ENCODE measurements at places on chromosomes 3 and 15.

DNA sequence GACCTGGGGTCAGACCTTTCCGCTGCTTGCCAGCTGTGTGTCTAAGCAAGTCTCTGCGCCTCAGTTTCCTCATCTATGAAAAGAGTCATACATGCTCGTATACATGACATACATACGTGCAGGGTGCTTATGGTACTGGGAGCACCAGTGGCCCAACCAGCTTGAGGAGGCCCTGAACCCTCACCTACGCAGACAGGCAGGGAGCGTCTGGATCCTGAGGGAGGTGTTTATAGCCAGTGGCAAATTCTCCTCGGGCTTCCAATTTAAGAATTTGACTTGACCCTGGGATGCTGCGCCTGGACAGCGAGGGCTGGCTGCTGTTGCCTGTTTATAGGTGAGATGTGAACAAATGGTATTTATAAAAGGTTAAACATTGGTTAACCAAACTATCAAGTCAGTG lies 17.7 kb upstream of the FGD5 start:
- DNase-seq = no peak

- no peak for DNase-seq
Observed at GRCh38 chr15:59216911-59217310, 10.3 kb downstream of the LDHAL6B start.

DNA sequence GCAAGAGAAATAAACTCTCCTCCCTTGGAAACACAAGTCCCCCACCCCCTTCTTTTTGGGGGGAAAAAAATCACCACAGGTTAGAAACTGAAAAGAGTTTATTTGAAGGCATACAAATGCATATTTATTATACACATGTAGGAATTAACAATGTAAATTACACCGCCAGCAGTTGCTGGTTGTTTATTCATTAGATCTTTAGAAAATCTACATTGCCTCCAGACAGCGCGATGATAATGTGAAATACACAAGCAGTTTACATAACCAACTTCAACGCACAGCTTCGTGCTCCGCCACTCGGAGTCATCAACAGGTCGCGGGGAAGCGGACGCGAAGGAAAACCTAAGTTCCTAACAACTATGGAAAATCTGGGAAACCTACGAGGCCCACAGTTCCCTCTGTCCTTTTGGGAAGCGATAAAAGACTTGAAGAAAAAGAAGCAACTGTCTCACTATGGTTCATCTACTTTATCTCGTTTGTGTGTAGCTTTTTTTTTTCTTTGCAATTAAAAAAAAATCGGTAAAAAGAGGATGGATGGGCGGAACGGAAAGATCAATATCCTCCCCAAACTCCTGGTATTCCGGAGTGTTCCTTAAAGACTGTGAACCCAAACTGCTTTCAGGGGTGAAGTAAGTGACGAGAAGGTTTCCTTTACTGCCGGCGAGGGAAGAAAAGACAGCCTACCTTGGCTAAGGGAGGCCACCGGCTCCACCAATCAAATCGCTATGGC lies 8.4 kb upstream of the FOXB1 start:
- DNase-seq = no peak

GRCh38 chr3:24389108-24390090 lies 105.3 kb downstream of the THRB start:
- no peak for DNase-seq

- no peak for DNase-seq
Observed at GRCh38 chr3:128446821-128447220, 19.9 kb downstream of the DNAJB8 start.

DNA sequence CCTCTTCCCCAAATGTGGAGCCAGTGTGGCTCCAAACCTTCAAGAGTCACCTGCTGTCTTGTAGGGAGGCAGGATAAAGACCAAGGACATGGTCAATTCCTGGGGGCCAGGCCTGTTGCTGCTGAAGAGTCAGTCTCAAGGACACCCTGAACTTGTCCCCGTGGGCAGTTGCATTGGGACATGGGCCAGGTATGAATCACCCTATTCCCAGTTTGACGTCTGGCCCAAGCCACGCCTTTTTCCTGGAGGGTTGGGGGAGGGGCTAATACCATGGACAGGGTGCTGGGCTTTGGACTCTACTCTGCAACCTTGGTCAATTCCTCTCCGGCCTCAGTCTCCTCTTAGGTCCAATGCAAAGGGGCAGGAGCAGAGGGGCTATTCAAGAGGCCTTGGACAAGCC lies 10.4 kb downstream of the ATP2B2 start:
- DNase-seq = no peak

DNA sequence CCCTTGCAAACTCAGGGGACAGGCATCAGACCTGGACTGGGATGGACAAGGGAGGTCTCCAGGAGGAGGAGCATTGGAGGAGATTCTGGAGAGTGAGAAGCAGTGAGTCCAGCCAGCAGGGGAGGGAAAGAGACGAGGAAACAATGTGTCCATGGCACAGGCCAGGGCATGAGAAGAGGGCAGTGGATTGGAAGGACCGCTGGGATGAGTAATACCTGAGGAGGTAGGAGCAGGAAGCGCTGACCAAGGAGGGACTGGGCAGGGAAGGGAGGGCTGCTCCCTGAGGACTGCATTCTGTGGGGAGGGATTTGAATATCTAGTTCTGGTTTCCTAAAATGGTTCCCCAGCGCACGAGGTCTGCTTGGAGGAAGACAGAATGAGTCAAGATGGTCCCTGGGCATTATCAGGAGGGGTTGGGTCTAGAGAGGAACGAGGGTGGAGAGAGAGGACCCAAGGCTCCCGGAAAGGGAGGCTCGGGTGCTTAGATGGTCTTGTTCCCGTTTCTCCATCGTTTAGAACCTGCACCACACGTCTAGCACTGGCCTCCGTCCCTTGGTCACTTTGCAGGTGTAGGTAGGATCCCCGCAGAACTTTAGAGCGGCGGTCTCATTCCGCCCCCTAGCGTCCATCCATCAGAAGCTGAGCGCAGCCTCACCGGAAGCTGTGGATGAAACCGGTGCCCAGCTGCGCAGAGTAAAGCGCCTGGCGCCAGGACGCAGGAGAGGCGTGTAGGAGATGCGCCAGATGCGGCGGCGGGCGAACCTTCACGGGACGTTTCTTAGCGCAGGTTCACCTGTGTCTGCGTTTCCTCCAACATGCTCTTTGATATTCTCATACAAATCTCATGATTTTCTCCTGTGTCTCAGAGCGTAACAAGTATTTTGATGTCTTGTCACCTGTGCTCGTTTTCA lies 190.7 kb upstream of the NDN start:
- DNase-seq = no peak

- peak; percentile 87 for DNase-seq
Observed at GRCh38 chr3:15164340-15164739, 41.7 kb upstream of the CAPN7 start.

GRCh38 chr3:111012388-111013248 lies 59.0 kb upstream of the NECTIN3 start:
- DNase-seq = no peak

- no peak for DNase-seq
Observed at GRCh38 chr15:48396020-48396419, 64.8 kb downstream of the DUT start.

DNA sequence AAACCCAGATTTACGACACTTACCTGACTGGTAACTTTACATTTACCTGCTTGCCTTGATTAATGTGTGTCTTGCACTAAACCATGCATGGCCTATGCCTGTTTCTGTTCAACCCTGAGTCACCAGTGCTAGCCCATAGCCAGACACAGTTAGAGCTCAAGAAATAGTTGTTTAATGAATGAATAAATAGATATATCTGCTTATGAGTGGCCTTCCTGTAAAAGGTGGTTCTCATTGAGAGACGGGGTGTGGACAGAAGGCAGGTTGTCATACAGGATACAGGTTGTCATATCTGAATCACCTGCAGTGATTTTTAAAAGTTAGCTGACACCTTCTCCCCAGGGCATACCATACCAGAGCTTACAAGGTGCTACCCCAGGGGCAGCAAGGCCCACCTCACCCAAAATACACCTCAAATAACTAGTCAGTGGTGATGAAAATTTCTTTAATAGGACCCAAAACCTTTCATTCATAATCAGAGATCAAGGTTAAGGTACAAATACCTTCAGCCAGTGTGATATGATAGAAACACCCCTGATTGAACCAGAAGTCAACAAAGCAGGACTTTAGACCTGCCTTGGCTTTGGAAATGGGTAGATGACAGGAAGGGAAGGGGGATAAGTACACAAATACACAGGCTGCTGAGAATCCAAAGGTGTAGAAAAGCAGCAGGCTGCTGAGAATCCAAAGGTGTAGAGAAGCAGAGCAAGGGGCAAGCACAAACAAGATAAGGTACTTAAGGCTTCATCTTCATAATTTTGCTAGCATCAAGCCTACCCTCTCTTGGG lies 45.4 kb upstream of the TSC22D2 start:
- no peak for DNase-seq

- DNase-seq = no peak
Observed at GRCh38 chr3:169945313-169945712, 21.3 kb upstream of the SEC62 start.

- peak; percentile 66 for DNase-seq
Observed at GRCh38 chr3:37905987-37906674, 44.5 kb downstream of the CTDSPL start.

DNA sequence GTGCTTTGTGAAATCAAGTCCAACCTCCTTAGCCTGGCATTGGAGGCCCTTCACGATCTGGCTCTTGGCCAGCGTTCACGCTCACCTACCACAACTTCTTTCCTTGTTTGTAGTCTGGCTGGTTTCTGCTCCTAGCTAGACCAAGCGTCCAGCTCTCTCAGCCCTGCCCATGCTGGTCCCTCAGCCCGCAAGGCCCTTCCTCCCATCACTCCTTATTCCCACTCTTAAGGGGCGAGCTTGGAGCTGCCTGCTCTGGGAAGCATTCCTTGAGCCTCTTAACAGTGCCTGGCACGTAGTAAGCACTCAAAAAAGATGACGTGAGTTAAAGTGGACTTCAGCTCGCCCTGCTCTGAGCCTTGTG lies 8.7 kb downstream of the SLC6A6 start:
- no peak for DNase-seq

DNA sequence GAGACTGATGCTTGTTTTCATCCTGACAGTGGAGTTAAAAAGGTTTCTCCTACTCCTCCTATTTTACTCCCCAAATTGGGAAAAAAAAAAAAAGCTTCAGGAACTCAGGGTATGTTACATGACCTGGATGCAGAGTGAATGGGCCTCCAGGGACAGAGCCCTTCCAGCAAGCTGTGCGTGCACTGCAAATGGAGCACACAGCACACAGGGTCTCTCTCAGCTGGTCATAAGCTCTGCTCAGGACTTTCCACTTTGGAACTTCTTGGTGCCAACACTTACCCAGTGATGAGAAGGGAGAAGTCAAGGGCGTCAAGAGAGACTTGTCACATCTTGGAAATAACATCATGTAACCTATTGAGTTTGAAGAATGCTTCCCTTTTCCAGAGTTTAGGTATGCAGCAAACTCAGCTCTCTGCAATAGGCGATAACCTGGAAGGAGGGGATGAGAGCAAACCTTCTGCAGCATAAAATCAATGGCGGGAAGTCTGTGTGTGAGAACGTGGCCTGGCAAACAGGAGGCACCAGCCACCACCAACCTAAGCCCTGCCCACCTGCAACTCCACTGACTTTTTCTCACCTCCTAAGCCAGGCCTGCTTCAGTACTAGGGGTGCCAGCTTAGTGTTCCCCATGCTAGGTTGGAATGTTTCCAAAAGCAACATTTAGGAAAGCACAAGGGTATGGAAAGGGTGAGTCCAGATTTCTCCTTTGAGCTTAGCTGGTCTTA lies 39.8 kb downstream of the MYZAP start:
- DNase-seq = no peak

DNA sequence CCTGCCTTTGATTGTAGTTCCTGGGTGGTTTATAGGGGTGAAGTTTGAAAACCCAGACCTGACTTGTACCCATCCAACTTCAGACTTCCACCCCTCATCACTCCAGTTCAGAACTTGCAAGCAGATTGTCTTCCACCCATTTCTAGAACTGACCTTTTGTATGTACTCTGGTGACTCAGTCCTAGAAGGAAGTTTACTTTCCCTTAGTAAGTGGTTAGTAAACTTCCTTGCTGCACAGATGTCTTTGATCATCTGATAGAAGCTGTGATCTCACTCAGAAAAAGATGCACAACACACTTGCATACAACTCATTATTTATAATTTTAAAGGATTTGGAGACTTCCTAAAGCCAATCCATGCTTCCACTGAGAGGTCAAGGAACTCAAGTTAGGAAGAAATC lies 368.0 kb downstream of the MFSD1 start:
- peak; percentile 71 for DNase-seq

DNA sequence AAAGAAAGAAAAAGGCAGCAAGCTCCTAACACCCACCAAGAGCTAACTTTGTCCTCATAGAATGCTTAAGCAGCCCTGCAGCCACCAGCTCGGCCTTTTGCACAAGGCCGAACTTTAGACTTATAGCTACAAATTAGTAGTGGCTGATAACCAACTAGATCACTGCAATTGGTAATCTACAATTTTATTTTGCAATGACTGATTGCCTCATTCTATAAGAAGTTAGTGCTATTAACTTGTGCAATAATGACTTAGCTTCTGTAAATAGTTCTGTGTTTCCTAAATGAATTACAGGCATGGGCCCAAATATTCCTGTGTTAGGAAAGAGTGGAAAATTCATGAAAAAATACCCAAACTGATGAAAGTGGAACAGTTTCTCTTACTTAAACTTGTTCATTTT lies 284.8 kb upstream of the CFAP20DC start:
- DNase-seq = peak; percentile 84

DNA sequence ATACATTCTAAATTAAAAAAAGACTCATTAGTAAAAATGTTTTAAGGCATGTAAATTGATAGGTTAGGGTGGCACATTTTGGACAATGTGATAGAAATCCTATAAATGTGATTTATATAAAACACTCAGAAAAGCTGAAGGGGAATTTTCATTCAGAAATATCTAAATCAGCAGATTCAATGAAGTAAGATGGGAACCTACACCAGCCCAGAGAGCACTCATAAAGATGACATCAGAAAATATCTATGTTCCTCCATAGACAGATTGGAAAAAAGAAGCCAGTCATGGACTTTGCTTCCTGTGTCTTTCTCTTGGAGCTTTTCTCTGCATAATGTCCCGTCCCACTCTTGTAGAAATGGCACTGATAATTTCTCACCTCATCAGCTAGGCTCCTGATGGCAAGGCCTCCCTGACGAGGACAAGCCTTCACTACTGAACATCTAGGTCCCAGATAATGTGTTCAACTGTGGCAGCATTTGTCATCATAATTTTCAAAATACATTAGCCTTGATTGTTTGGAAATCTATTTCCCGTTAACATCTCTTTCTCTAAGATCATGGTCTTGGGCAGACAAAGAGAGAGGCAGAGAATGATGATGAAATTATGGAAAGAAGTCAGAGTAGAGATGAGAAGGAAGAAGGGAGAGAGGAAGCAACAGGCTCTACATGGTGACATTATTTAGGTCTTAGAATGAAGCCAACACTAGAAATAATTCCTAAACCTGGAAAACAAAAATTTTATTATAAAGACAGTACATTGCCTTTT lies 354.4 kb downstream of the NTRK3 start:
- no peak for DNase-seq

GRCh38 chr15:66672867-66673266 lies 29.2 kb upstream of the SMAD6 start:
- DNase-seq = no peak

DNA sequence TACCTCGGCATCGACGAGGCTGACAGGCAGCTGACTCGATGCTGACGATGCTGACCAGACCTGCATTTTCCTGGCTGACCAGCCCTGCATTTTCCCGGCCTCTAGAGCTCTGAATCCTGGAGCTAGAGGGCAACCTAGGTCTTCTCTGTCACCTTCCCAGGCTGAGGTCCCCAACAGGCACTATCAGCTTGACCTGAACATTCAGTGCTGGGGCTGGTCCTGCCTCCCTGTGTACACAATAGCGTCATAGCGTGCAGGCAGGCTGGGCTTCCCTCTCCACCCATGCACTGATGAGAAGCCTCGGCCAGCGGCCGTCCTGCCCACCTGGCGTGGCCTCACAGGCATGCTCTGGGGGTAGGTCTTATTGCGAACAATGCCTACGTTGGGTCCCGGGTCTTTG lies 62.3 kb upstream of the SNRPA1 start:
- no peak for DNase-seq

Measured in adipocyte (in vitro differentiated cells).